Frontal cortex (tissue), 4 donors: ENCODE measurements at places on chromosomes 5 and 9.
A peak's percentile ranks its signal among the peaks of the same experiment; 100 is the strongest.

DNA sequence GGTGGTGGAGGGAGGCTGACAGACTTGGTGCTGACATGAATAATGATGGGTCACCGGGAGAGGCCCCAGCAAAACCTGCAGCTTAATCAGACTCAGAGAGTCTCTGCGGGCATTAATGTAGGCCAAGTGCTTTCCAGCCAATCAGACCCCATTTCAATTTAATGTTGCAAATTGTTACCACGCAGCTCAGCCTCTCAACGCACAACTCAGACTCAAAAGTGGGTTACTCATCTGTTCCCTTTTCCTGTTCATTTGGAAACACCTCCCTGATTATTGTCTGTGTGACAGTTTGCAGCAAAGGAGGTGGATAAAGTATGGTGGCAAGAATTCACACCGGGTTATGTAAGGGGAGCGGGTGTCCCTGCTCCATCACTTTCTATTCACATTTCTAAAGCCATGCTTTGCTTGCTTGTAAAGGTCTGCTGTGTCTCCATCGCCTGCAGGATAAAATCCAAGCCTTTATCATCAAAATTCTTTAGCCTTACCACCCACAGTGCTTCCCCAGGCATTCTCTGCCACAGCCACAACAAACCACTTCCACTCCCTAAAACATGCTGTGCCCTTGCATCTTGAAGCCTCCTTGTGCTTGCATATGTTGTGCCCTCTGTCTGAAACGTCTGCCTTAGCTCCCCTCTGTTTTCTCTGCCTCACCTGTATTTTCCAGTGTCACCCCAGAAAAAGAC, 156.5 kb downstream of the ASTN2 start:
- DNase-seq, result no peak

DNA sequence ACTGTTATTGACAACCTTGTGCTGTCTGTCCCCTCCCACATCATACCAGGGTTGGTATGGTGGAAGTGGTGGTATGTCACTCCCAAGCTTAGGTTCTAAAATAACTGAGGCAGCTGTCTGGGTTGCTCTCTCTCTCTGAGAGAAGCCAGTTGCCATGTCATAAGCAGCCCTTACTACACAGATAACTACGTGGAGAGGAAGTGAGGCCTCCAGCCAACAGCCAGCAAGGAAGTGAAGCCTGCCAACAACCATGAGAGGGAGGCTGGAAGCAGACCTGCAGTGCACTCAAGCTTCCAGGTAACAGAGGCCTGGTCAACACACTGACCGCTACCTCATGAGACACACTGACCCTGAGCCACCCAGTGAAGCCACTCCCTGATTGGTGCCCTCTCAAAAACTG, 18.6 kb downstream of the CTNNAL1 start:
- DNase-seq, result no peak

- DNase-seq, result no peak
These were observed 62.0 kb upstream of the GGTA1 start for GRCh38 chr9:121561385-121562222.

- DNase-seq, result no peak
These were observed 185.3 kb downstream of the CDH18 start for GRCh38 chr5:19802686-19803085.

DNA sequence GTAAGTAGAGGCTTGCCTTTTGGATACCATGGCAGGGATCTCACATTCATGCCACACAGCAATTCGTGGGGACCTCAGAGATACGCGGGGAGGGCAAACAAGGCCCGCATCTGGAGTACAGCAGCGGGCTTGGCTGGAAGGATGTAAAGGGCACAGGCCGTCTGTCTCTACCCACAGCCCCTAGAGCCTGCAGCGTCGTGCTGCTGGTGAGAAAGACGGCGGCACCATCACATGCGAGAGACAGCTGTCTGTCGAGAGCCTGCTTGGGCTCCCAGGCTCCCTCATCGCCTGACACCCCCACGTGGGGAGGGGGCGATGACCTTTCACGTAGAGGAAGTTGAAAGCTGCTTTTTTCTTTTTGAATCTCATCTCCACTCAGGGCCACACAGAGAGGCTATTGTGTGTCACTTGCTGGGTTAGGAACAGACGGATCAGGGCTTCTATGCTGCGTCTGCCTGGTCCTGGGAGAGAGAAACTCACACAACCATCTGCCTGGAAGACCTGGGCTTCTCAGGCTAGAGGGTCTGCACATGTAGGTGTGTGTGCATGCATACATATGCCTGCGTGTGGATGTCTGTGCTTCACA, 134.6 kb upstream of the PPP1R26 start:
- DNase-seq, result no peak

DNA sequence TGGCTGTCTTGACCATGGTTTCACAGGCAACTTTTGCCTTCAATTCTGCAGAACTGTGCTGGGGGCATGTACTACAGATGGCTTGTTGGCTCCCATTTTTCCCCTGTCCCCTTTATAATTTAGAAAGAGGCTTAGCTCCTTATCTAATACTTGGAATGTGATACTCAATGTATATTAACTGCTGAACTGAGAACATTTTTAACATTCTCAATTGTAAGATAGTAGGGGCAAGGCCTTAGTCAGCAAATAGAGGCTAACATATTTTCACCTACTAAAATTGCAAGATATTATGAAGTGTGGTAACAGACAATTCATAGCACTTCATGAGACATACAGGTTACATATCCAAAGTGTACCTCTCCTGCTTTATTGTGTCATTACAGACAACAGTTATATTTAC, 118.1 kb upstream of the ZNF366 start:
- no peak for DNase-seq

DNA sequence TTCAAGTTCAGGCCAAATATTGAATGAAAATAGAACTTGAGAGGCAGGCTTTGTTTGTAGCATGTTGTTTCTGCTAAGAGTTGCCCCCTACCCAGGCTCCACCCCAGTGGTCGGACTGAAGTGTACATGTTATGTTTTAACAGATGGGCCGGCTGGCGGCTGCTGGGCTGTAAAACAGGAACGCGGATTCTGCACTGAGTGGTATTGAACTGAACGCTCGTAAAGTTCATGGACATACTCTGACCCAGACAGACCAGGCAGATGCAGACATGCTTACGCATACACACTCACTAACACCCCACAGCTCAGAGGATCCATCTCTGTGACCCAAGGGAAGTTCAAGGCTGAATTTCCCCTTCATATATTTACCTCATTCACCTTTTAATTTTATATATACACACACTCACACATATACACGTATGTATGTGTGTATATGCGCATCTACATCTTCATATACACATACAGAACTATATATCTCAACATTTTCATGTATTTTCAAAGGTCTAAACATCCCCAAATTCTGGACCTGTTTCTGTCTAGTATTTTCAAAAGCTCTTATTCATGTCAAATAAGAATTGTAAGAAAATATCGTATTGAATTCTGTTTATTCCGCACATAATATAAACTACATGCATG, 1.4 kb downstream of the MARCHF3 start:
- DNase-seq, result no peak

GRCh38 chr5:133081036-133081435, 29.2 kb downstream of the HSPA4 start:
- DNase-seq, result no peak

DNA sequence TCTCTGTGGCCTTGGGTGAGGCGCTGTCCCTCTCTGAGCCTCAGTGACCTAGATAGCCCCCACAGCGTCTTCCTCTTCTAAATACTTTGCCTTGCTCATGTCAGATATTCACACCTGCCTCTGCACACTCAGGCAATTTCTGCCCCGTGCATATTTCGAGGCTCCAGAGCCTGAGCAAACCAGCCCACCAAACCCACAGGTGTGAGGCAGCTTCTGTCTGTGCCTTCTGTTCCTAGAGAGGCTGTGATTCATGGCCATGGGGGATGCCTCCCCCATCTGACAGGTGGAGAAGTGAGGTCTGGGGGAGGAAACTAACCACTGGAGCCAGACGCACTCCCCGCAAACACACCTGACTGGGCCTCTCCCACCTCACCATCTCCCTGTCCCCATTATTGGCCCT, 42.7 kb upstream of the CPLX2 start:
- no peak for DNase-seq

- DNase-seq, result no peak
These were observed 101.4 kb downstream of the TMEM167A start for GRCh38 chr5:82975812-82976211.

GRCh38 chr5:138974227-138975063, 99.3 kb upstream of the LRRTM2 start:
- no peak for DNase-seq

DNA sequence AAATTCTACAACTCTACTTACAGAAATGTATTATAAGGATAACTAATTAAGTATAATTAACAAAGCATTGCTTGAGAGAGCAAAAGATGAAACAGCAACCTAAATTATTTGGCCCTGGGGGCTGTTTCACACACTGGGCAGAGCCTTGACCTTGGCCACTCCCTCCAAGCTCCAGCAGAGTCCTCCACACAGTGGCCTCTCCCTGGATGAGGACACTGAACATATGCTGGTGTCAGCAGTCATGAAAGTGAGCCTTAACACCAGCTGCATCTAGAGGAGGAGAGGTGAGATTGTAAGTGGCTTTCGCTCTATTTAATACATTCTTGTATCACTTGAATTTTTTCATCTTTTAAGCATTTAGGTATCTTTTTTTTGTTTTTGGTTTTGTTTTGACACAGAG, 23.3 kb upstream of the ZDHHC12 start:
- DNase-seq, result no peak

DNA sequence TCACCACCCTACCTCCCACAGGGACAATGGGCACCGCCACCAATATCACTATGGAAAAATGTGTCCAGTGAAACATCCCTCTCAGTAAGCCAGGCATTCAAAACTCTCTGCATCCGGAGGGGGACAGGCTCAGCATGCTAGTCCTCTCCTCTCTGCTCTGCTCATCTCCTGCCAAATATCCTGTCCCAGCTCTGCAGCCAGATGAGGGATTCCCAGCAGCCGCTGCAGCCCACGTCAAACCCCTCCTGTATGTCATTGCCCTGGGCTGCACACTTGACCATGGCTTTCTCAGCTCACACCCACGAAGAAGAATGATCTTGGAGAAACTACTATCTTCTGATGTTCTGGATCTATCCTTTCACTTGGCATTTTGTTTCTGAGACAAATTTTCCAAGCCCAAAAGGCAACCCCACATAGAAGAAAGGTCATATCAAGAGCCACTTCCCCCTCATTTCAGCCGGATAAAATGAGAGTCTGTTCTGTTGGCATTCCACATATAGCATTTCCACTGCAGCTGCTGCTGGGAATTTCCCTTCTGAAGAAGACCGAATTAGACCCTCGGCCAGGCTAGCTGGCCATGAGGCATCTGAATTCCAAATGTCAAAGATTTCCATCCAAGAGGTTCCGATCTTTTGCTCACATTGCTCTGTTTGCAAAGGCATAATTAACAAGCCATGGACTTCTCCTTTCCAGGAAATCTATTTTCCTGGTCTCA, 338.0 kb downstream of the ACTL7B start:
- no peak for DNase-seq

DNA sequence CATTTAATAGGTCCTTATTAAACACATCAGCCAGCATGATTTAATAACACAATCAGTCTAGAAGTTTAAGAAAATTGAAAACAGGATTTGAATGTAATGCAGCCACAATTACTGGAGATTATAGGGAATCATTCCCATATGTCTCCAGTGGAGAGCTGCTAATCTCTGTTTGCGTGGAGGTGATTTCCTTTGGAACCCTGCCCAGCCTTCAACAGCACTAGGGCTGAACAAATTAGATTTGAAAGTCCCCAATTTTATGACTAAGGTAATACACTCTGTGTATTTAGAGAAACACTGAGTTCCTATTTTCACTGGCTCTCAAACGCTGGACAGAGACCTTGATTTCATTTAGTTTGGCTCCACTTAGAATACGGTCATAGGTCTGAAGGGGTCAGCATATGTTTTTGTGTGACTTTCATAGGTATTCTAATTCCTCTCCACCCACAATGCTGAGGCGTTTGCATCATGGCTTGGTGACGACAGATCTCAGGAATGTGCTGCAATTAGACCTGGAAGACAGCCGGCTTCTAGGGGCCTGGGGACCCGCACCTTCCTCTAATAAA, 508.3 kb downstream of the EBF1 start:
- no peak for DNase-seq

DNA sequence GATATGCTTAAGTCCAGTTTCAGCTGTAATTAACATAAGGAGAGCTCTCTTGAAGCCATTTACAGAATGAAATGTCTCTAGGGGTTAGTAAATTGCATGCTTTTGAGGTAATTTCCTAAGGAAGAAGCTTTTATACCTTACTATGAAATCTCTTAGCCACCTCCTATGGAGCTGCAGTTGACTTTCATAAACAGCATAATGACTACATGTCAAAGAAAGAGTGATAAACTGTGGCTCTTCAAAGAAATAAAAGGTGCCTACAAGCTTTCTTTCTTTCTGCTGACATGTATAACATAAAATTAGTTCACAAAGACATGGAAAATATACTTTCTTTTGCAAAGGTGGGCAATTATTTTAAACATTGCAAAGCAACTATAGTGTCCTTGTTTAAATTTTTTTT, 90.8 kb downstream of the TMEM167A start:
- DNase-seq, result no peak

DNA sequence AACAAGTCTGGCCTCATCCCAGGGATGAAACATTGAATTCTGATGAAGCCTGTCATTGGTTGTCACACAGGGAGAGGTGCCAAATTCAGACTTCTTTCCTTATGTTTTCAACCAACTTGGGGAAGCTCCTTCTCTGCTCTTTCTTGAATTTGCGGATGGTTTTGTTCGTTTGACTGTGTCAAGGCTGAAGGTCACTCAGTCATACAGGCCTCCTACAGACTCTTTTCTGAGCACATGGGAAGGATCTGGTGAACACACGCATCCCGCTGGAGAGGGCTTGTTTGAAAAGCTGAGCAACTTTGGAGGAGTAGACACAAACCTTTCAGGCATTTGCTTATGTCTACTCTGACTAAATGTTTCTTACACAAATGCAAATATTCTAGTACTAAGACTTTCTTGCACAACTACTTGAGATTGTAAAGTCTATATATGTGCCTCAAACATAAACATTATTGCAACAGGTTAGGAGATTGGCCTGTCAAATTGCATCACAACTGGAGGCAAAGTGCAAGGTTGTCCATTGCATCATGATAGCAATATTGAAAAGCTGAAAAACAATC, 151.5 kb upstream of the NR3C1 start:
- no peak for DNase-seq

DNA sequence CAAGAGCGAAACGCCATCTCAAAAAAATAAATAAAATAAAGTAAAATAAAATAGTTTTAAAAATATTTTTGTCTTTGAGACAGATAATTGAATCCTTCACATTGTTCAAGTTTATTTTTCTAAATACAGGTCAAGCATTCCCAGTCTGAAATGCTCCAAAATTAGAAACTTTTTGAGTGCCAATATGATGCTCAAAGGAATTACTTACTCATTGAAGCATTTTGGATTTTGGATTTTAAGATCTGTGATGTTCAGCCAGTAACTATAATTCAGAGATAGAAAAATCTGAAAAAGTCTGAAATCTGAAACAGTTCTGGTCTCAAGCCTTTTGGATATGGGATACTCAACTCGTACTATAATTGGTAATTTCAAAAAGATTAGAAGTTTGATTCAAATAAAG, 39.8 kb downstream of the RBM27 start:
- DNase-seq, result no peak

- peak; percentile 9 for DNase-seq
These were observed 71.3 kb downstream of the TMC1 start for GRCh38 chr9:72592502-72593403.
